Sigmoid colon (tissue), 7 donors: ENCODE measurements at places on chromosomes 1 and 21. TPM values are rescaled to one million over a fixed set of nuclear protein-coding genes. Genes with fewer than 3 reads are reported as not detected.
A peak's percentile ranks its signal among the peaks of the same experiment; 100 is the strongest.

The ZBED6 gene
- total RNA-seq = 11.0 TPM

The AMPD1 gene
- total RNA-seq = not detected

The OR2L8 gene
- not detected for total RNA-seq

The S100A11 gene
- 156 TPM for total RNA-seq

DNA sequence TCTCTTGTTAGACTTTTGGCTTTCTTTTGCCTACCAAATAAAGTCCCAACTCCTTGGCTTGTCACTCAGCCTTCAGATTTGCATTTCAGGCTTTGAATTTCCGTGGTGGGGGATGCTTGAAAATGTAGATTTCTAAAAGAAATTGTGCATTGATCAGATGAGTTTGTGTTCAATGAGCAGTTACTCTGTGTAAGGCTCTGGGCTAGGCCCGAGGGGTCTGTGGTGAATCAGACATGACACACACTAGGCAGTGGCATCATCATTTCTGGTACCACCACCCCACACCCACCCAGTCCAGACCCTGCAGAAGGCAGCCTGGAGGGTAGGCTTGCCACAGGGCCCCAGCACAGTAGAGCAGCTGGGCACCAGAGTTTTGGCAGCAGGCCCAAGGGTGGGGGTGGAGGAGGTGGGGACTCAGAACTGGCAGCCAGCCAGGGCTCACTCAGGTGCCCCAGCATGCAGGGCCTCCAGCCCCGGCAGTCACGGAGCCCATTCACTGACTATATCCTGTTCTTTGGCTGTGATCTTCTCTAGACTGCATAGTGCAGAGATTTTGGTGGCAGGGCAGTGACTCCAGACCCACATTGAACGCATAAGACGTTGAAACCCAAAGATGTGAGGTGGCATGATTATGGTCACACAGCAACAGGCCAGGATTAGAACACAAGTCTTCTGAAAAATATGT is 97.2 kb upstream of the ARTN start:
- DNase-seq = peak; percentile 76
- peak overlapping the region; percentile 12 for H3K27ac ChIP-seq
- H3K36me3 ChIP-seq = peaks cover 4% of the 10 kb centered on the region
- H3K27me3 ChIP-seq = no peaks in the 10 kb centered on the region
- no peak overlapping the region for H3K4me3 ChIP-seq

DNA sequence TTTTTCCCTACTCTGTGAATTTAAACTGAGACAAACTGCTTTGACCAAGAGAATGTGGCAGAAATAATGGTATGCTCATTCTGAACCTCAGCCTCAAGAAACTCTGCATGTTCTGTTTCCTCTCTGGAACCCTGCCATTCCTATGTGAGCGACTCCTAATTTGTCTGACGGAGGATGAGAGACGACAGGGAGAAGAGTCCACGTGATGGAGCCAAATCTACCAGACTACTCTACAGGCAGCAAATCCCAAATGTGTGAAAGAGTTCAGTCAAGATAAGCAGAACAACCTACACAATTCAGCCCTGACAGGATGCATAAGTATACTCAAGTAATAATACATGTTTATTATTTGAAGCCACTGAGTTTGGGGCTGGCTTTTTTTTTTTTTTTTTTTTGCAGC is 153.5 kb downstream of the DPYD start:
- H3K27me3 ChIP-seq = no peaks in the 10 kb centered on the region
- no peaks in the 10 kb centered on the region for H3K4me1 ChIP-seq
- H3K4me3 ChIP-seq = no peak overlapping the region
- DNase-seq = no peak
